Ovary (tissue), 10 donors: ENCODE measurements at places on chromosomes 1 and 21. TPM values are rescaled to one million over a fixed set of nuclear protein-coding genes. Genes with fewer than 3 reads are reported as not detected.

Gene CELSR2
- 1.3 TPM for polyA plus RNA-seq

Gene SPATA46
- not detected for polyA plus RNA-seq

Gene MCOLN3
- polyA plus RNA-seq, result 0.71 TPM

Gene ETS2
- polyA plus RNA-seq, result 35.8 TPM

Gene RGS1
- polyA plus RNA-seq, result 11.8 TPM

Gene ZNF697
- 3.6 TPM for polyA plus RNA-seq

Gene UBE2U
- not detected for polyA plus RNA-seq

Gene GFI1
- polyA plus RNA-seq, result 0.92 TPM

Gene CCDC28B
- polyA plus RNA-seq, result 2.3 TPM

DNA sequence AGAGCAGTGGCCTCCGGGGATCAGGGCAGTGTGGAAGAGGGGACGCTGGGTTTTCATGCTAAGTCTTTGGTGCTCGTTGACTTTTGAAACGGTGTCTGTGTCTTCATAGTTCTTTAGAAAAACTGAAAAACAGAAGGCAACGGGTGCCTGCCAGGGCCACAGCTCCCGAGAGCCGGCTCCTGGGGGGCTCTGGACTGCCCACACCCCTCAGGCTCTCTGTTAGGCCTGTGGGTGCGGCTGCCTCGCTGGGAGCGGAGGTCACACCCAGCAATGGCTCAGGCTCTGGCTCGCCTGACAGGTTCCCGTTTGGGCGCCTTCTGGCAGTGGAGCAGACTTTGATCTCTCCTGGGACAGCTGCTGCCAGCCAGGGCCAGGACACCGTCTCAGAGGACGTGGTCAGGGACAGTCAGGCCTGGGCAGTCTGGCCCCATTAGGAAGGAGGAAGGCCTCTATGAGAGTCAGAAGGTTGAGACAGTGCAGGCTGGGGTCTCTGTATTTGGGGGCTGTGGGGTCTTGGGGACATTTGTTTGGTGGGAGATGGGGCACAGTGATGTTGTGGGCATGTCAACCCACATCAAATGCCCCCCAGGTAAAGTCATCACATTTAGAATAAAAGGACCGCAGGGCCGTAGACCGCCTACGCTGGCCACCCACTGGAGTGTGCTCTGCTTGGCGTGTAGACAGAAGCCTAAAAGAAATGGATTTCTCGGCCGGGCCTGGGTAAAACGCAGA, 5.6 kb downstream of the ARHGEF16 start:
- DNase-seq, result peak; percentile 13

DNA sequence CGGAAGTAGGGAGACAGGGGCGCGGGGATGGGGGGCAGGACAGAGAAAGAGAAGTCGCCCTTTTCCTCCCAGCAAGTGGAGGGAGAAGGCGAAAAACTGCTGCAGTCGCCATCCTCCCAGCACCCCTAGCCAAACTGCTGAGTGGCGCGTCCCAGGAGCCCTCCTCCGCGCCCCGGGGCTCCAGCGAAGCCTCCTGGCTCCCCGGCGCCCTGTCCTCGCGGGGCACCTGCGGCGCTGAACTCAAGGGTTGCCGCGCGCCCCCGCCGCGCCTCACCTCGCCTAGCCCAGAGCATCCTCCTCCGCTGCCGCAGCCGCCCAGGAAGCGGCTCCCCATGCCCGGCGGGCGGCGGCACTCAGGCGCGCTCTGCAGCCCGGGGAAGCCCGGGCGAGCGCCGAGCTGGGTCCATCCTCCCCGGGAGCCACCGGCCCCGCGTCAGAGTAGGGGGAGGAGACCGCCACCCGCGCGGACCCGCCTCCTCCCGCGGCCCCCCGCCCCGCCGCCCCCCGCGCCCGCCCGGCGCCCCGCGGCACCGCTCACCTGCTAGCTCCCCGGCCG, at the start of gene DAB1:
Gene DAB1, minus strand, starts transcription at position 405 of the 556 bp plus-strand sequence. CDS start 133,030 bp downstream, outside the sequence.
- no peak for DNase-seq

GRCh38 chr1:12542138-12542465, 75.9 kb downstream of the DHRS3 start:
- no peak for DNase-seq

DNA sequence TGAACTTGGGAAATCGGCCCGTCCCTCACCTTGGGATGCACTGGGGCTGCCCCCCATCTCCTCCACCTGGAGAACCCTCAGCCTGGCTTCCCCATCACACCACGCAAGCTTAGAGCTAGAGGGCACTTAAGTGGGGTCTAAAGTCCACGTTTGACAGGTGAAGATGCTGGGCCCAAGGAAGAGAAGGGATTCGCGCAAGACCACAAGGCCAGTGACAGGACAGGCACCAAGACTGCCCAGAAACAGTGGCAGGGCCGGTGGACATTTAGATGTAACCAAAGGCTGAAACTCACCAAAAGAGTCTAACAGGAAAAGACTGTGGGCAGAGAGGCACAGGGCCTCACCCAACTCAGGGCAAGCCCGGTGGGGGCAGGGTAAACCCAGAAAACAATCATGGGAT, 130.8 kb upstream of the EDN2 start:
- DNase-seq, result no peak

DNA sequence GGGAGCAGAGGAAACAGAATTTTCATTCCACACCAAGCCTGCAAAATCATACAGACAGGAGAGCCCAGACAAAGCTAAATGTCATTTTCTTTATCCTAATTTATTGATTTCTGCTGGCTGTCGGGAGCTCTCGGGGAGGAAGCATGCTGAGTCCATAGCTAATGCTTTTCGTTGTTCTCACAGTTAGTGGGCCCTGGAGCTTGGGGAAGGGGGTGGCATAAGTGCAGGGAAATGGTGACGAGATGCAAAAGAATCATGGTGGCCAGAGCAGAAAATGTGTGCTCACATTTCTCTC, 202.4 kb downstream of the TOMM20 start:
- DNase-seq, result no peak

DNA sequence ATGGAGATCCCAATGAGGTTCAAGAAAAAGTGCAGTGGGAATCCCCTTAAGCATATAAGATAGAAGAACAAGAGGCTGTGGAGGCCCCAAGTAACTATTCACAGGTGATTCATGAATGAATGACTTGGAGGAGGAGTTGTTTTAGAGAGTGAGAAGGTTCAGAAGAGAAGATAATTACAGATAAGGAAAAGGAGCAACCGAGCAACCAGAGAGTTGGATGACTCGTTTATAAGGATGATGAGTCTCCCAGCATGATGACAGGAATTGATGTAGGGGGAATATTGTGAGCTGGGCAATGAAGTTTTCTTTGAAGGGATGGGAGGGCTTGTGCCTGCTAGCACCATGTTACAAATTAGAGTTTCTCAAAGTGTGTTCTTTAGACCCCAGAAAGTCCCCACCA, 9.8 kb downstream of the C8A start:
- DNase-seq, result no peak

GRCh38 chr1:1314678-1315335, 6.4 kb downstream of the PUSL1 start:
- no peak for DNase-seq

DNA sequence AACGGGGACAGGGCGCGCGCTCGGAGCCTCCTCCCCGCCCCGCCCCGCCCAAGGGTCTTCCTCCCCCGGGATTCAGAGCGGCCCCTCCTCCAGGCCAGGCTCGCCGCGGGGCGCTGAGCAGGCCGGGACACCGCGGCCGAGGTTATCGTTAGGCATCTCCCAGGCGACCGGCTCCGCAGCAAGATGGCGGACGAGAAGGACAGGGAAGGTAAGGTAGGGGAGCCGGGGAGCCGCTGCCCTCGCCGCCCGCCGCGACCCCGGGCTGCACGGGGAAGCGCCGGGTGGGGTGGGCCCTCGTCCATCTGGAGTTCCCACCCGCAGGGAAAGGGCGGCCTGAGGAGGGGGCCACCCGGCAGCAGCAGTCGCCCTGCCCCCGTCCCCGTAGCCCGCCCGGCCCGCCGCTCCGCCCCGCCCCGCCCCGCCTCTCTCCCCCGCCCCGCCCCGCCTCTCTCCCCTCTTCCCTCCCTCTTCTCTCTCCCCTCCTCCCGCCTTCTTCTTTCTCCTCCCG, 105.9 kb upstream of the HNRNPU start:
- peak; percentile 88 for DNase-seq

GRCh38 chr1:199282751-199283305, 644.0 kb downstream of the PTPRC start:
- DNase-seq, result no peak

DNA sequence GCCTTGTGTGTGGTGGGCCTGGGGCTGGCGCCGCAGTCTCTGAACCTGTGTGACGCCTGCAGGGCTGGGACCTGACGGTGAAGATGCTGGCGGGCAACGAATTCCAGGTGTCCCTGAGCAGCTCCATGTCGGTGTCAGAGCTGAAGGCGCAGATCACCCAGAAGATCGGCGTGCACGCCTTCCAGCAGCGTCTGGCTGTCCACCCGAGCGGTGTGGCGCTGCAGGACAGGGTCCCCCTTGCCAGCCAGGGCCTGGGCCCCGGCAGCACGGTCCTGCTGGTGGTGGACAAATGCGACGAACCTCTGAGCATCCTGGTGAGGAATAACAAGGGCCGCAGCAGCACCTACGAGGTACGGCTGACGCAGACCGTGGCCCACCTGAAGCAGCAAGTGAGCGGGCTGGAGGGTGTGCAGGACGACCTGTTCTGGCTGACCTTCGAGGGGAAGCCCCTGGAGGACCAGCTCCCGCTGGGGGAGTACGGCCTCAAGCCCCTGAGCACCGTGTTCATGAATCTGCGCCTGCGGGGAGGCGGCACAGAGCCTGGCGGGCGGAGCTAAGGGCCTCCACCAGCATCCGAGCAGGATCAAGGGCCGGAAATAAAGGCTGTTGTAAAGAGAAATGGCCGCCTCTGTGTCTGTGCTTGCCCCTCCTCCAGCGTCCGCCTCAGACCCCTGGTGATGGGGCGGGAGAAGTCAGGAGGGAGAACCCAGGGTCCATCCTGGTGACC, 788 bp downstream of the ISG15 start:
- no peak for DNase-seq

GRCh38 chr1:230137337-230137815, 70.3 kb downstream of the GALNT2 start:
- peak; percentile 23 for DNase-seq

DNA sequence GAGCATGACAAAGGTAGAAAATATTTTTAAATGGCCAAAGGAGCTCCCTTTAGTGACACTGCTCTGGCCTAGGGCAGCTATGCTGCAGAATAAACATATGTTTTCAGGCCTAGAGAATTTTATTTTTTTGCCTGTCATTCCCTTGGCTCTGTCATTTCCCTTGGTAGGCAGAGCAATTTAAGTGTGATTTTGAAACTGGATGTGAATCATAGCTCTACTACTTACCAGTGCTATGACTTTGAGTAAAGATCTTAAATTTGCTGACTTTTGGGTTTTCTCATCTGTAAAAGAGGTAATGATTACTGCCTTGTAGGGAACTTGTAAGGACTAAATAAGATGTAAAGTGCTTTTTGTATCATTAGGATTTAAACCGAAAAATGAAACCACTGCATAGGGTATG, 189.0 kb upstream of the ZRANB2 start:
- no peak for DNase-seq

DNA sequence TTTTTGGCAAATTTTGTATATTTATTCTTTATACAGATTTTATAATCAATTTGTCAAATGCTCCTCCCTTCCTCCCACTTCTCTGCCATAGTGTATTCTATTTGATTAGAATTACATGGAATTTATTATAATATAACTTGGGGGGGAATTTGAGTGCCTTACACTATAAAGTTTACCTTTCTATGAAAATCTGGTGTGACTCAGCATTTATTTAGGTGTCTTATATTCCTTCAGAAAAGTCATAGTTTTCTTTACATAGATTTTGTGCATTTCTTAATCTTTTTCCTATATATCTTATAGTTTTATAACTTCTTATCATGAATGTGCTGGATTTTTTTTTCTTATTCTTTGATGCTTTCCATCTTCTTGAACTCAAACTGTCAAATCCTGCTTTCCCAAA, 21.3 kb downstream of the FASLG start:
- no peak for DNase-seq

DNA sequence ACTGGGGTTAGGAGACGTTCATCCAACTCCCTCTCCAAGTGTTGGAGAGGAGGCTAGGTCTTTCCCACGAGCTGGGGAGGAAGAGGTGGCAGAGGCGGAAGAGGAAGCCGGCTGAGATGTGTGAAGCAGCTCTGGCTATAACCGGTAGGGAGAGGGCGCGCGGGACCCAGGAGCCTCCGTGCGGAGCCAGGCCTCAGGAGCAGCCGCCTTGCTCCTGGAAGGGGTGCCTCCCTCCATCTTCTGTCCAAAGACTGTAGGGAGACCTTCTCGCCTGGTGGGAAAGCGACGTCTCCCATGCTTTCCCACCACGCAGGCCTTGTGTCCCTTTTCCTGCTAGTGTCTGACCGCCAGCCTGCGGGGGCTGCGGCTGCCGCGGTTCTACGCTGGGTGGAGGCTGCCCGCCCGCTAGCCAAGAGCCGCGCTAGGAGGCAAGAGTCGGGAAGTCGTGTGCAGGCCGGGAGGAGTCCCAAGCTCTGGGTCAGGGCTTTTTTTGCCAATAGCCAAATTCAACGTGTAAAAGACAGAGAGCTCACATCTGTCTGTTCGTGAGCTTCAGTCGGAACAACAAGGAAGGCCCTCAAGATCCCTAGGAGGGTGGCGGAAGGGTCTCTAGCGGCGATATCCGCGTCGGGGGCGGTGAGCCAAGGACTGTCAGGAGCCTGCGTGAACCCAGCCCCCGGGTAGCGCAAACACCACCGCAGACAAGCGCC, 8.4 kb upstream of the NBPF11 start:
- no peak for DNase-seq

DNA sequence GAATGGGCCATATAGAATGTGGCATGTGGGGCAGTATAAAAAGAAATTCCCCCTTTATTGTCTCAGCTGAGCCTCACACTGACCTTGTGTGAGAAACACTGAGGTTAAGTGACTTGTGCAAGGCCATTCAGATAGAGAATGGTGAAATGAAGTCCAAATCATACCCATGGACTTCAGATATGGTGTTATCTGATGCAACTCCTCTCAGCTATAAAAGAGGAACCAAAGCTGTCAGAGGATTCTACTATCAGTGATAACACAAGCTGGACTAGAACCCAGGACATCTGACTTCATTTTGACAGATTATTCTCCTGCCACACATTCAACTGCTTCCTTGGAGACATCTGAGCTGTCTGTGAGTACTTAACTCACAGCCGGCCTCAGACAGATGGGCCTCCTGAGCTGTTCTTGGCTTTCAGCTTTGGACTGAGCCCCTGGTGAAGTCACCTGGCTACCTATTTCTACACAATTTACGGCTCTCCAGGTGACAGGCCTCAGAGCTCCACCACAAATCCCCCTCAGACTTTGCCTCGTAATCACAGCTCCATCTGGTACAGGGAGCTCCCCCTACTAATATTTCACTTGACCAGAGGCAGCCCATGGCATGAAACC, 104.6 kb downstream of the PLXNA2 start:
- DNase-seq, result no peak

DNA sequence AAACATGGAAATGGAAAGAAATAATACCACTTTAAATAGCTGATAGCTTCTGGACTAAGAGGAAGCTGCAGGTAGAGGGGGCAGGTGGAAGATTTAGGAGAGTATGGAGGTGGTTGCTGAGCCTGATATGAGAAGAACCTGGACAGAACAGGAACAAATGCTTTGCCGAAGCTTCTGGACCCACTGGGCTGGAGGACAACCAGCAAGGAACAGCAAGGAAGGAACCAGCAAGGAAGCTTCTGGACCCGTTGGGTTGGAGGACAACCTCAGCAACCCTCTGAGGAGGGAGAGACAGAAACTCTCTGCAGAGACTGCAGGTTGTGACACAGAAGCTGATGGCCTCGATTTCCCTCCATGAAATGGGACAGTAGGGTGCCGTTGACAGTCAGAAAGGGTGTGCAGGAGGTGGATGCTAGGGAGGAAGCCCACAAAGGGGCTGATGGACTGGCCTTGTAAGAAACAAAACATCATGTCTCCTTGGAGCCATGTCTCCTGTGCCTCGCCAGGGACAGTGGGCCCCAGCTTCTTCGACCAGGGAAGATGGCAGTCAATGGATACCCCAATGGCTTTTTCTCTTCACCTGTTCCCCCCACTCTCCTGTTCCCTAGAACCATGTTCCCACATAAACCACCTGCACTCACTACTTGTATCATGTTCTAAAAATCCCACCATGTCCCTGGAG, 8.3 kb upstream of the WNT3A start:
- no peak for DNase-seq
